ENCODE measurements at places on chromosomes 13 and 19.

DNA sequence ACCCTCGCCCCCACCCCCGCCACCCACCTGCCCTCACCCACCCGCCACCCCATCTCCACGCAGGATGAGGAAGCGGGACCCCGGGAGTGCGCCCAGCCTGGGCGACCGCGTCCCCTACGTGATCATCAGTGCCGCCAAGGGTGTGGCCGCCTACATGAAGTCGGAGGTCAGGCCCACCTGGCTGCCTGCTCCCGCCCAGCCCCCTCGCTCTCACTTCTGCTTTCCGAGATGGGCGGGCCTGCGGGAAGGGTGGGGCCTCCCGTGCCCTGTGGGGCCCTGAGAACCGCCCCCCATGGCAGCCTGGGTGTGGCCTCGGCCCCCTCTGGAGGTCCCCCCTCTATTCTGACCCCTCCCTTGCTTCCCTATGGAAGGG lies 3.1 kb upstream of the SPIB start:
- DNase-seq = no peak

GRCh38 chr19:5988517-5989387 lies 10.8 kb upstream of the RANBP3 start:
- DNase-seq = no peak

- no peak for DNase-seq
Observed at GRCh38 chr13:110592665-110593064, 22.7 kb upstream of the NAXD start.

- no peak for DNase-seq
Observed at GRCh38 chr19:29833614-29834261, 21.9 kb downstream of the CCNE1 start.

DNA sequence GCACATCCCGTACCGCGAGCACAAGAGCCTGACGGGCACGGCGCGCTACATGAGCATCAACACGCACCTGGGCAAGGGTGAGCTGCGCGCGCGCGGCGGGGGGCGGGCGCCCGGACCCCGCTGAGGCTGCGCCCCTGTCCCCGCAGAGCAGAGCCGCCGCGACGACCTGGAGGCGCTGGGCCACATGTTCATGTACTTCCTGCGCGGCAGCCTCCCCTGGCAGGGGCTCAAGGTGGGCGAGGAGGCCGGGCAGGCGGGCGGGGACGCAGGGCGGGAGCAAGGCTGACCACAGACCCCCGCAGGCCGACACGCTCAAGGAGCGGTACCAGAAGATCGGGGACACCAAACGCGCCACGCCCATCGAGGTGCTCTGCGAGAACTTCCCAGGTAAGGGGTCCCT lies 36.5 kb downstream of the BTBD2 start:
- DNase-seq = no peak

Data from activated effector memory CD4-positive, alpha-beta T cell treated with Interleukin-2 at 50 U/mL for 16 hours (primary cell).